Activated CD4-positive, alpha-beta memory T cell treated with anti-CD3 and anti-CD28 coated beads for 36 hours (primary cell): ENCODE measurements at places on chromosomes 2 and 18. TPM values are rescaled to one million over a fixed set of nuclear protein-coding genes. Genes with fewer than 3 reads are reported as not detected.

GRCh38 chr2:33130544-33130943 lies 183.8 kb downstream of the LTBP1 start:
- H3K36me3 ChIP-seq = no peaks in the 10 kb centered on the region
- no peak overlapping the region for H3K27ac ChIP-seq
- H3K27me3 ChIP-seq = peaks cover 17% of the 10 kb centered on the region
- H3K4me3 ChIP-seq = no peak overlapping the region
- no peaks in the 10 kb centered on the region for H3K4me1 ChIP-seq

GRCh38 chr2:187715590-187715989 lies 161.4 kb upstream of the TFPI start:
- no peak for DNase-seq
- no peak overlapping the region for H3K27ac ChIP-seq
- H3K4me3 ChIP-seq = no peak overlapping the region
- no peaks in the 10 kb centered on the region for H3K36me3 ChIP-seq
- no peaks in the 10 kb centered on the region for H3K27me3 ChIP-seq
- H3K4me1 ChIP-seq = no peaks in the 10 kb centered on the region

- DNase-seq = no peak
- no peak overlapping the region for H3K27ac ChIP-seq
- H3K36me3 ChIP-seq = no peaks in the 10 kb centered on the region
- H3K27me3 ChIP-seq = no peaks in the 10 kb centered on the region
- H3K4me3 ChIP-seq = no peak overlapping the region
Measured at GRCh38 chr2:189146553-189146952, 33.0 kb downstream of the COL5A2 start.

DNA sequence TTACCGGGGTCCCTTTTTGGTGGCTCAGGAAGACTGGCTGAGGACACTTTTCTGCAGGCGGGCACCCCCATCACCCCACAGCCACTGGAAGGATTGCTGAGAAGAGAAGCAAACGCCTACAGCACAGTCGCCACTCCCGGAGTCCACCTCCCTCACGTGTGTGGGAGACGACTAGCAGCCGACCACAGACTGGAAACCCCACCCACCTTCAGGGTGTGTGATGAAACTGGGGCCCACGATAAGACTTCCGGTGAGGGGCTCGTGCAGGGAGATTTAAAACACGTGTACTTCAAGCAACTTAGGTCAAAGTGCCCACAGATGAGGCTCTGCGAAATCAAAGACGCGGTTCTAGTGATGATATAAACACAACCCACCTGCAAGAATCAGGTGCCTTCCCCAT lies 26.3 kb downstream of the MBP start:
- H3K27me3 ChIP-seq = no peaks in the 10 kb centered on the region
- peaks cover 36% of the 10 kb centered on the region for H3K36me3 ChIP-seq
- peak overlapping the region; percentile 78 for H3K27ac ChIP-seq
- DNase-seq = peak; percentile 86
- H3K4me3 ChIP-seq = peak overlapping the region; percentile 64

The REG3A gene
- total RNA-seq = not detected

- H3K27me3 ChIP-seq = no peaks in the 10 kb centered on the region
- H3K27ac ChIP-seq = no peak overlapping the region
- no peak overlapping the region for H3K4me3 ChIP-seq
- no peak for DNase-seq
- no peaks in the 10 kb centered on the region for H3K4me1 ChIP-seq
Measured at GRCh38 chr2:181378491-181378890, 78.7 kb upstream of the ITGA4 start.

DNA sequence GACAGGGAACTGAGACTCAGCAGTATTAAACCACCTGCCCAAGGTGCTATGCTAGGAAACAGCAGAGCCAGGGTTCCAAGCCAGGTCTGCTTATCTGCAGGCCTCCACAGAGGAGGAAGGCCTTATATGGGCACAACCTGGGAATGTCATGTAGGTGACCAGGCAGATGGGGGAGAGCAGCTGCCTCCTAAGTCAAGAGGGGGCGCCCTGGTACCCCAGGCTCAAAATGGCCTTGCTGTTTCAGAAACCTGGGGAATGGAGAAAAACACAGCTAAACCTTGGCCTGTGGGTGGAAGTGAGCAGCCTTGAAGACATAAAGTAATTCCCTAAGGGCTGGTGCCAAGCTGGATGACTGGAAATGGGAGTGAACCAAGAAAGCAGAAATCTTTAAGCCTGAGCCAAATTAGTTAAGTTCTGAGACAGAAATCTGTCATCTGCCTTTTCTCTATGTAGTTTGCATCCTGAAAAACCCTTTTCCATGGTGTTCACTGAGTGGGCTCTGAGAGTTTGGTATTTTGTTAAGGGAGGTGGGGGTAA lies 79.1 kb downstream of the MAPK4 start:
- H3K36me3 ChIP-seq = no peaks in the 10 kb centered on the region
- H3K4me3 ChIP-seq = no peak overlapping the region

The EN1 gene
- not detected for total RNA-seq

DNA sequence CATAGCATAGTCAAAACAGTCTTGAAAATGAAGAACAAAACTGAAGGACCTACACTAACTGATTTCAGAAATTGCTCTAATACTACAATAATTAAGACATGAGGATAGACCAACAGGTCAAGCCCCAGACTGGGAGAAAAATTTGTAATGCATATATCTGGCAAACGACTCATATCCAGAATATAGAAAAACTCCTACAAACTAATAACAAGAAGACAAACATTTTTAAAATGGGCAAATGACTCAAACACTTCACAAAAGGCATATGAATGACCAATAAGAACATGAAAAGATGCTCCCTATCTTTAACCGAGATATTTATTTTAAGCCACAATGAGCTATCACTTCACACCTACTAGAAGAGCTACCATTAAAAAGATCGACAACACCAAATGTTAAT lies 14.2 kb downstream of the TGFBRAP1 start:
- H3K27ac ChIP-seq = no peak overlapping the region
- no peaks in the 10 kb centered on the region for H3K27me3 ChIP-seq
- peaks cover 4% of the 10 kb centered on the region for H3K36me3 ChIP-seq
- H3K4me1 ChIP-seq = peaks cover 19% of the 10 kb centered on the region

The UGT1A3 gene
- total RNA-seq = not detected
